Foreskin keratinocyte (primary cell): ENCODE measurements at places on chromosomes 2 and 18. TPM values are rescaled to one million over a fixed set of nuclear protein-coding genes. Genes with fewer than 3 reads are reported as not detected.

DAW1 gene
- total RNA-seq: 0.39 and 0.44 TPM in 2 replicates

HOXD10 gene
- total RNA-seq: not detected in 2 replicates

KCNK3 gene
- not detected in 2 replicates for total RNA-seq

ZC3H8 gene
- total RNA-seq: 8.9 and 11.8 TPM in 2 replicates

DNA sequence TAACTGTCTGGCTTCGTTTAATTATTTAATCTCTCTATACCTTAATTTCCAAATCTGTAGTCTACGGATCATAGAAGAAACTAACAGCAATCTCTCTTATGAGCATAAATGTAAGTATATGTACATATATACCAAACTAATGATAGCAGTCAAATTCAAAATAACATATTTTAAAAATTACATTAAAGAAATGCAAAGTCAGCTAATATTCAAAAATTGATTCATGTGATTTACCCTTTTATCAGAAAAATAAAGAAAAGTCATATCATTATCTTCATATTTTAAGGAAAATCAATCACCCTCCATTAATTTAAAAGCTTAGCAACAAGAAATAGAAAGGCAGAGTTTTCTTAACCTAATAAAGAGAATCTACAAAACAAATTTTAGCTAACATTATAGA lies 575.9 kb downstream of the IRS1 start:
- DNase-seq: no peak

DNA sequence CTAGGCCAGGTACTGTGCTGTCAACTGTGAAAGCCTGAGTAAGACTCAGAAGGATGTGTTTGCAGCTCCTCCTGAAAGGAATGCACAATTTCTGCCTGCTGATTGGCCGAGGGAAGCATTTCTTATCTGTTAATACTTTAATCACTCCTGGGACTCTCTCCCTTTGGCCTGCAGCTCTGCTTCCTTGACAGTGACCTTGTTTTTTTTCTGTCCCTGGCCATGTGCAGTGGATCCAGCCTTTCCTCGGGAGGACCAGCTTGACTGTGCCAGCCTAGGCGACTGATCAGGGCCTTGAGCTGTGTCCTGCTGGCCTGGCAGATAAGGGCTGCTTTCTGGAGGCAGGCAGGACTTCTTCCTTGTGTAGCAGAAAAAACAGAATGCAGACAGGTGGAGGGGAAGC lies 10.0 kb downstream of the RNF144A start:
- DNase-seq: no peak

DNA sequence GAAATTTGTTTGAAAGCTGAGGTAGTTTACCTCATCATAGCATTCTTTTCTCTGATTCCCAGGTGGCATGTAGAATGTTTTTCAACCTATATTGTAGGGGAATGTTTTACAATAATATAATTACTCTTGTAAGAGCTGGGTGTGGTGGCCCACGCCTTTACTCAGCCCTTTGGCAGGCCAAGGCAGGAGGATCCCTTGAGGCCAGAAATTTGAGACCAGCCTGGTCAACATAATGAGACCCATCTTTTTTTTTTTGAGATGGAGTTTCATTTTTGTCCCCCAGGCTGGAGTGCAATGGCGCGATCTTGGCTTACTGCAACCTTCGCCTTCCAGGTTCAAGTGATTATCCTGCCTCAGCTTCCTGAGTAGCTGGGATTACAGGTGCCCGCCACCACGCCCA lies 3.6 kb downstream of the USP39 start:
- DNase-seq: no peak

GRCh38 chr2:151174127-151174526 lies 87.5 kb downstream of the RBM43 start:
- DNase-seq: no peak

GRCh38 chr2:80473069-80473468 lies 168.5 kb upstream of the LRRTM1 start:
- no peak for DNase-seq

- no peak for DNase-seq
Observed at GRCh38 chr2:221268631-221269030, 303.5 kb downstream of the EPHA4 start.

DNA sequence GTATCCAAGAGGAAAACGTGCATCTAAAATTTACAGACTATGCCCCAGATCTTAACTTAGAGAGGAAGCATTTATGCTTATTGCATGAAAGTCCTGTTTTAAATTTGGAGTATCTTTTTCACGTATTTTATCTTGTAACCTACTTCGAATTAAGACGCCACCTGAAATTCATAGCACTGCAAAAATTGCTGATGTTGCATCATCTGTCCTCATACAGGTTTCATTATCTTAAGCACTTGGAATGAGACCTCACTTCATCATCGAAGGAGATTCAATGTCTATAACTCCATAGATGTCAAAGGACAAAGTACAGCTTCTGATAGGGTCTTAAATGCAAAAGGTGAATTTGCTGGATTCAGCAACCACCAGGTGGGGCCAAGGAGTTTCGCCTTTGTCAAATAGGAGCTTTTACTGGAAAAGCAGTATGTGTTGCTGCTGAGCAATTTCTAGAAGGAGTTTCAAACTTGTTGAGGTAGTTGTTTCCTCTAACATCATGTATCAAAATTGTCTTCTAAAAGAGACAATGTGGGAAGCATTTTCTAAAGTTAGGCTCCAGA lies 106.4 kb upstream of the CCDC85A start:
- DNase-seq: peak; percentile 17

DNA sequence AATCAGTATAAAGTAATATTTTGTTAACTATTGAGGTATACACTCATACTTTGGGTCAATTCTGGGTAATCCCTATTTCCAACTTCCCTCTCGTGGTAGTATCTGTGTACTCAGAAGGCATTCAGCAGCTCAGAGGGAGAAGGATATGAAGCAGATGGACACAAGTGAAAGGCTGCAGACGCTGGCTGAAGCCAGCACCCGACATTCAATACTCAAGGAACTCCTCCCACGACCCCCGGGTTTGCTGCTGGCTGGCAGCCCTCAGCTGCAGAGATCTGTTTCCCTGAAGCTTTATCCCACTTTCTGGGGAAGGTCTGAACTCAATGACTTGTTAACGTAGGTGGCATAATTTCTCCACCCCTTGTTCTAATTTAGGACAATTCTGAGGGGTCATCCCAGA lies 847.3 kb upstream of the SOX11 start:
- no peak for DNase-seq

- DNase-seq: no peak
Observed at GRCh38 chr2:182324665-182325064, 102.2 kb downstream of the PDE1A start.

GRCh38 chr2:145416640-145417039 lies 896.7 kb upstream of the ZEB2 start:
- no peak for DNase-seq
